ENCODE measurements at places on chromosomes 4 and X.

- no peak for DNase-seq
Measured at GRCh38 chrX:136708348-136708747, 60.4 kb downstream of the CD40LG start.

DNA sequence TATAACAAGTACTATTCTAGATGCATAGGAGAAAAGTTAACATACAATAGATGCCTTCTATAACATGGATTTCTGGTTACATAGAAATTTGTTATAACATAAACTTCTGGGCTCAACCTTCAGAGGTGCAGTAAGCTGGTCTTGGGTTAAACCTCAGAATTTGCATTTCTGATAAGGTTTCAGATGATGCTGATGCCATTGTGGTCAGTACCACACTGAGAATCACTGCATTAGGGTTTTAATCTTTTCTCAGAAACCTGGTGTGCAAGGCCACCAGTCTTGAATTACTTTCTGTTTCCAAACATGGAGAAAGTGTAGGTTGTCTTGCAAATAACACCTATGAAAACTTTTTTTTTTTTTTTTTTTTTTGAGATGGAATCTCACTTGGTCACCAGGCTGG is 146.2 kb downstream of the SPOCK3 start:
- no peak for DNase-seq

DNA sequence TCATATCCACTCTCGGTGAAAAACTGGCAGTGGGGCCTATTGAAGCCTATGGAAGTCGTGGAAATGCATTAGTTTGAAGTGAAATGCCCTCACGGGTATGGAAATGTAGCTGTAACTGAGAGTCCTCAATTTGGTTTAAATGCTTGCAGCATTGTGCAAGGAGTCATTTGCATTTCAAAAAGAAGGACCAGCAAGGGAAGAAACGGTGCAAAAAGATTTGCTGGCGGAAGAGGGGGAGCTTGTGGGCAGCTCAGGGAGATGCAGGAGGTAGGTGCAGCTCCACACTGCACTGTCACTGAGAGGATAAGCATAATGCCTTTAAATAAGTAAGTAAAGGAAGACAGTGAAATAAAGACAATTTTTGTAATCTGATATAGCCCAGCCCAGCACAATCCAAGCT is 400.4 kb upstream of the DIPK2B start:
- no peak for DNase-seq

DNA sequence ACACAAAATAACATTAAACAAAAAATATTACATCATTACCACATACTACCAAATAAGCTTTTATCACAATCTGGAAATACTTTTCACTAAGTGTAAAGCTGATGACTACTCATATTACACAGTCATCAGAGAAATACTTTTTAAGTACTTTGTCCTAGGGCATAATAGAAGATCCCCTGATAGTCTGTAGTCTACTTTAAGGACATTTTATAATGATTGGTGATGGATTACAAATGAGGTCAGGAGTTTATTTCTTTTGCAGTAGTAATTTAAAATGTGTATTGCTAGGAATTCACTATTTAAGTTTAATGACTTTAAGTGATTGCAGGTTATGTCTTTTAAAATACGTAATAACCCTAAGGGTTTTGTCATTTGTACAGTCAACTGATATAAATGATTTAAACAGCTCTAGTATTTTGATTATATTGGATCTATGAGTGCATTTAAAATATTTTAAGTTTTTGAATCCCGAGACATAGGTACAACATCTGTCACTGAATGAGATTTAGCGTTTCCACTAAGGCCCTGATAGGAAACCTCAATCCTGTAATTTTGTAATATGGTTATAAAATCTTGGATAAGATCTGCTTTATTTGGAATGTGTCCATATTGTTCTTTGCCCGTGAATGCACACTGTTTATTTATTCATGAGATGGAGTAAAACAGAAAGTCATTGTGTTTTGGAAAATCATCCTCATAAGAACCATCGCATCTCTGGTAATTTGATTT is 189.5 kb downstream of the ARAP2 start:
- DNase-seq = no peak

DNA sequence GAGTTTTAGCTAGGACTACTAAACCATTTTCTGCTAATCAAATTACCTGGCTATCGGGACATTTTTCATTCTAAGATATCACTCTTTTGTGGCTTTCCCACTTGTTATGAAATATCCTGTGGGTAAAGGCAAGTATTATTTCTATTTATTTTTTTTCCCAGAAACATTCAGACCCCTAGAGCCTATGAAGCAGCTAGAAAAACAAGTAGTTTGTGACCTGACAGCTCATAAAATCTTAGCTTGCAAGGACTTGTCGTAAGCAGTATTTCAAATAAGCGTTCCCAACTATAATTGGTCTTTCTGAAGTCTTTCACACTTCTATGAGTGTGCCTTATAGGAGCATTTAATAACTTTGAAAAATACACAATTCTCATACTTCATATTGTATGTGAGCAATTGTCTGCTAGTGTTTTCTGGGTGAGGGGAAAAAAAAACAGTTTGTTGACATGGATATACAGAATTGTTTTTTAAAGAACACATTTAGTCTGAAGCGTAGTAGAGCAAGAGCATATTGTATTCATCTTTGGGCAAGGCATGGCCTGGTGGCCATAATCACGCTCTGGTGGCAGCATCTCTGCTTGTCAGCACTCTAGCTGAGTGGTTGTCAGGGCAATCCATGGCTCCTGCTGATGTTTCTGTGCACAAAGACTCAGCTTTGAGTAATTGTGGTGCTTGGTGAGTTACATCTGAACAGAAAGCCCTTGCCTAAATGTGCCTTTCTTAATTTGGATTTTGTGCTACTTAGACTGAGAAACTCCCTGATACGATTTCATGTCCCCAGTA is 2.6 kb downstream of the MCUB start:
- no peak for DNase-seq

DNA sequence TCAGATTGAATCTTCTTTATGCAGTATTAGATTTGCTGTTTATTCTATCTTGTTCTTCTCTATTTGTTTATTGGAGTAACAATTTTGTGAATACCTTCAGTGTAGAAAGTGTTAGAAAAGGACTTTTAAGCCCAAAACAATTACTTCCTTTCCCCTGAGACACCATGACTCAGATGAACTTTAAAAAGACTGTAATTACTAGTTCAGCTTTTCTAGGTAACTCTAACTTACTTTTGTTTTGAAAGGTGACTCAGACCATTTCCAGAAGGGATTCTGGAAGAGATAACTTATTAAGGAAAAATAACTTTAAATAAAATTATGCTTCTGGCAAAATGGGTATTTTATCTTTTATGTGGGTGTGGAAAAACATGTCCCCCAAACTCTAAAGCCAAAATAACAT is 561.5 kb upstream of the PCDH10 start:
- DNase-seq = no peak

- no peak for DNase-seq
Measured at GRCh38 chrX:153643431-153644351, 3.3 kb upstream of the DUSP9 start.

- DNase-seq = no peak
Measured at GRCh38 chr4:14338585-14339265, 663.6 kb upstream of the CPEB2 start.

DNA sequence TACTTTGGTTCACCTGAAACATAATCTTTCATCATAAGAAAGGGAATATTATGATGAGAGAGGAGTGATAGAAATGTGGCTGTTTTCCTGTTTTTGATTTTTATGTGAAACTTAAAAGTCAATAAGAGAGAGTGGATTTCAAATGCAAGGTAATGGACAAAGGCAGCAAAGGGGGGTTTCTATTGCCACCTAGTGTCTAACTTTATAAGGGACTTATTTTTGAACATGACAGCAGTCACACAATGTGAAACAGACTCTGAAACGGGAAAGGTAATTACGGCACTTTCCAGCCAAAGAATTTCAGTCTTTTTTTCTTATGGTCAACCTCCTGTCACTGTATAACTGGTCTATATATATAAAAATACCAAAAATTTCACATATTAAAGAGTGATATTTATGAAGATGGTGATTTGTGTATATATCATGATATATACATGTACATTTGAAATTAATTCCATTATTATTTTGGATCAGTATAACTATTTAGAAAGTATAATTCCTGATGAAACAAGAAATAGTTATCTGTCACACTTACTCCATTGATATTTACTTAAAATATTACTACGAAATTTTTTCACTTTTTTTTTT is 127.1 kb downstream of the FBXO8 start:
- no peak for DNase-seq

GRCh38 chr4:90126805-90127204 is 389 bp upstream of the CCSER1 start:
- no peak for DNase-seq

DNA sequence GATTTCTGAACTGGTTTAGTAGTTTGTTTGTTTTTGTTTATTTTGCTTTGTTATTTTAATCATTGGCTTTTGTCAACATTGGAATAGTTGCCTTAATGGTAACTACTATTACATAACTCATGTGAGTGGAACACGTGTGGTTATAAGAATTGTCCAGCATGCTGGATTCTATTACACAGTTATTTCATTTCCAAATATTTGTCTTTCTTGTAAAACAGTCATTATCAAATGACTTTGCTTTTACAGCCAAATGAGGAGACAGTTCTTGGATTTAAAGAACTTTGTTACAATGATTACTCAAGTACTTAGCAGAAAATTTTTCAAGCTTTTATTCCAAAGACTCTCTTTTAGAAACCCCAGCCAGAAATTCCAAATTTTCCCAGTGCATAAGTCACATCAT is 516.1 kb upstream of the MAGEB2 start:
- no peak for DNase-seq

GRCh38 chr4:53535567-53535966 is 55.7 kb downstream of the LNX1 start:
- DNase-seq = no peak

GRCh38 chrX:24987731-24988130 is 28.0 kb downstream of the ARX start:
- DNase-seq = no peak

DNA sequence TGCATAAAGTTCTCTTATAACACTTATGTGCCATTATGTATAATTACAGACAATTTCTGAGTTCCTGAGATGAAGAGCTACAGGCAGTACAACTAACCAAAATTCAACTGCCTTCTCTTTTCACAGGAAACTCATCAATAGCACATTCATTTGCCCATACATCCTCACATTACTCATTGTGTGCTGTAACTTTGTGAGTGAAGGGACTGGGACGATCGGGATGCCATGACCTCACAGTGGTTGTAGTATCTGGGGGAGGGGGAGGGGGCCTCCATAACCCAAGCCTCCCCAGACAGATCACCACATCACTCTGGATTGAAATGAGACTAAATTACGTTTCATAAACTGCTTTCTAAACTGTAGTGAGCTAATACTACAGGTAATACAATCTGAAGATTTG is 60.7 kb downstream of the ABCG2 start:
- no peak for DNase-seq

DNA sequence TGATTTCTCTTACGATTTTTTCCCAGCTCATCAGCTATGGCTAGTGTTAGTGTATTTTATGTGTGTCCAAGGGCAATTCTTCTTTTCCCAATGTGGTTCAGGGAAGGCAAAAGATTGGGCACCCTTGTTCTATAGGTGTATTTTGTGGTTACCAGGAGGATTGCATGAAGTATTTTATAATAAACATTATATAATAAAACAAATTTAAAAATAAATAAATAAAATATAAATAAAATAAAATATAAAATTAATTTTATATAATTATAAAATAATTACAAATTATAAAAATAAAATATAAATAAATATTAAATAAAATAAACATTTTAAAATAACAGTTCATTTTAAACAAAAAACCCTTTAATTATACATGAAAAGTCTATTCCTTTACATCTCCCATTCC is 35.6 kb upstream of the UGT2B10 start:
- no peak for DNase-seq

DNA sequence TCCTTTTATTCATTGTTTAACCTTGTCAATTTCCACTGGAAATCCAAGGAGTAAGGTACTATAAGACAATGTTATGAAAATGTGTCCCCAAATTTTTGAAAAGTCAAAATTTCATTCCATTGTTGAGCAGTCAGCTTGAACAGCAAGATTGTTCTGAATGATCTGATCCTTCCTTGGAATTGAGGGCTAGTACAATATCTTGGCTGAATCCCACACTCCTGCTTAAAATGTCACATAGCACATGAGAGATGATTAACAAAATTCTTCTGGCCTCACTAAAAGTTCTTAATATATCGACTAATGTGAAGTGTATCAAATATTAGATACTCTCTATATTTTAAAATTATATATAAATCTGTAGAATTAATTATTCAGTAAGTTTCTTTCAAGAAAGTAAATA is 104.8 kb downstream of the ANK2 start:
- no peak for DNase-seq

GRCh38 chr4:42608551-42608950 is 48.4 kb downstream of the ATP8A1 start:
- DNase-seq = no peak

DNA sequence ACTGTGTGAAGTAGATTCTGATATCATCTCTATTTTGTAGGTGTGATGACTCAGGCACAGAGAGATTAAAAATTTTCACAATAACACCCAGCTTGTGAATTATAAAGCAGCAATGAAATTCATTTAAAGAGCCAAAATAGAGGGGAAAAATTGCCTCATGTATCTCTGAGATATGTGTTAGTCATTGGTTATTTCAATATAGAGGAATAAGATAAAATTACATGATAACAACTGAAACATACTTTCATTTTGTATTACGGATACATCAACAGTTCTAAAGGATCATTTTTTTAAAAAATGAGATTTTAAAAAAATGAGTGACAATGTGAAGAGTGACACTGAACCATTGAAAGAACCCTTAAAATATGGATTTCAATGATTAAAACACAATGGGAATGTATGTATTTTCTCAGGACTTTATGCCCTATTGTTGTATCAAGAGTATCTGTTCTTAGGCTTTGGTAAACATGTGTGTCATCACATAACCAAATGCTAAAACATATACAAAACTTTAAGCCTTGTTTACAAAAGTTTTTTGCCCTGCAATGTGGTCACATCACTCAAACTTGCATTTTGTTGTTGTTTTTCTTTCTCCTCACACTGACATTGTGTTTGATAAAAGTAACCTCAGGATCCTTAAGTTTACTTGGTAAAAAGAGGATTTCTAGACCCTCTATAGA is 221.3 kb downstream of the ANTXR2 start:
- no peak for DNase-seq

DNA sequence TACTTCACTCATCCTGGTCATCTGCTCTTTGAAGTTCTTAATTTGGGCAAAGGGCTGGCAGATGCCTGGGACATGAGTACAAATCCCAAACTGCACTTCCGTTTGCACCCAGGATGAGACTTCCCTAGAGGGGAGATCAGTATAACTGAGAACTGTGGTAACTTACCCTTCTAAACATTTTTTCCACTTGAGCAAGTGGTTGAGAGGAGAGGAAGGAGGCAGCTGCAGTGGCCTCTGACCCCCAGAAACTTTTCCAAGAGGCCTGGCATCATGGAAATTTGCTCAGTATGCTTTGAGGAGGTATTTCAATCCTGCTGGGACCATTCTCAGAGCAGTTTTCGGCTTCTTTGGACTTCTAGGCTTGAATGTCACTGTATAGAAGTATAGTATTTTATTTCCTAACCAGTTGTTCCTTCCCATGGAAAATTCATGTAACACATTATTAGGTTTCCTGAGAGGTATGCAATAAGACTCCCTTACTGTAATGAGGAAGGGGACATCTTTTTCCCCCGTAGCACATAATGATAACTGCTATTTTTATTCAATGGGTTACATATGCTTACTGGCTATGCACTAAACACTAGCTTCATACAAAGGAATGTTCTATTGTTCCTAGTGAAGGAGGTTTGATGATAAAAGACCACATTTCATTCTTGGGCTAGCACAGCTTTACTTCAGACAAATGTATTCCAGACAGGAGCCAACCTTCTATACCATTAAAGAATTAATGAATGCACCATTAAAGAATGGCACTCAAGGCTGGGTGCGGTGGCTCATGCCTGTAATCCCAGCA is 129.3 kb downstream of the SHROOM3 start:
- no peak for DNase-seq

All from stimulated activated CD4-positive, alpha-beta T cell treated with anti-CD3 and anti-CD28 coated beads, Interleukin-1b, Interleukin-23, amount 100 ng/mL, for 24 hours (primary cell).